ENCODE measurements at places on chromosomes 13 and 19.

- DNase-seq: peak; percentile 40
- peak overlapping the region; percentile 25 for H3K4me3 ChIP-seq
- H3K36me3 ChIP-seq: no peaks in the 10 kb centered on the region
- no peaks in the 10 kb centered on the region for H3K4me1 ChIP-seq
Observed at GRCh38 chr13:45194081-45194939, 6.5 kb downstream of the KCTD4 start.

GRCh38 chr13:109804654-109805053, 18.3 kb upstream of the IRS2 start:
- H3K4me3 ChIP-seq: no peak overlapping the region
- DNase-seq: no peak
- no peaks in the 10 kb centered on the region for H3K27me3 ChIP-seq
- no peaks in the 10 kb centered on the region for H3K4me1 ChIP-seq

- no peaks in the 10 kb centered on the region for H3K4me1 ChIP-seq
- no peaks in the 10 kb centered on the region for H3K36me3 ChIP-seq
- no peak for DNase-seq
- H3K4me3 ChIP-seq: no peak overlapping the region
- H3K27me3 ChIP-seq: peaks cover 7% of the 10 kb centered on the region
- H3K27ac ChIP-seq: no peak overlapping the region
Observed at GRCh38 chr19:44521370-44521769, 8.1 kb downstream of the CEACAM20 start.

DNA sequence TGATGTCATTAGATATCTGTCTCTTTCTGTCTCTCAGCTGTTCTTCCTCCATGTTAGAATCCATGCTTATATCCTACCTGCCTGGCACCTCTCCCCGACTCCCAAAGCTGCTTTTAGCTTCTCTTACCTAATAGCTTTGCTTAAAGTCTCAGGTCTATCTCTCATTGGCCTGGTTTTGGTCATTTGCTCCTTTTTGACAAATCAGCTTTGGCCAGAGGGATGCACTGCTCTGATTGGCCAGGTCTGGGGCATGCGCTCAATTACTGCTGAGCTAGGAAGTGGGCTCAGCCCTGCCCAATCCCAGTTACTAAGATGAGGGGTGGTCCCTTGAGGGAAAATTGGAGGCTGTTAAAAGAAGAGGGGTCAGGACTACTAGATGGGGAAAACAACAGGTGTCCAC, 11.5 kb upstream of the CLASRP start:
- no peak for DNase-seq
- no peaks in the 10 kb centered on the region for H3K4me1 ChIP-seq
- no peaks in the 10 kb centered on the region for H3K36me3 ChIP-seq
- no peaks in the 10 kb centered on the region for H3K27me3 ChIP-seq

DNA sequence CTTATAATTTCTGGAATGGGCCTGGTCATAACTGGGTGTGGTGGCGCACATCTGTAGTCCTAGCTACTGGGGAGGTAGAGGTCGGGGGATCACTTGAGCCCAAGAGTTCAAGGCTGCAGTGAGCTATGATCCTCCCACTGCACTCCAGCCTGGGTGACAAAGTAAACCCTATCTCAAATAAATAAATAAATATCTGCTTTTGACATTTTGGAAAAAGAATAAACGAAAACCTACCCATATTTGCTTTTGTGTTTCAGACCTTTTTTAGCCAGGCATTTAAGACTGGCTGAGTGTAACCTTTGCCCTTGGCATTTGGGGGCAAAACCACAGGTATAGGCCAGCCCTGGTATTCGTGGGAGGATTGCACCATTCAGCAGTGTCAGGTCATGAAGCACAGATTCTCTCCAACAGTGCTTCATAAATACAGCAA, 14.8 kb upstream of the RCBTB2 start:
- H3K27me3 ChIP-seq: no peaks in the 10 kb centered on the region
- no peak overlapping the region for H3K4me3 ChIP-seq
- H3K36me3 ChIP-seq: no peaks in the 10 kb centered on the region
- DNase-seq: no peak

DNA sequence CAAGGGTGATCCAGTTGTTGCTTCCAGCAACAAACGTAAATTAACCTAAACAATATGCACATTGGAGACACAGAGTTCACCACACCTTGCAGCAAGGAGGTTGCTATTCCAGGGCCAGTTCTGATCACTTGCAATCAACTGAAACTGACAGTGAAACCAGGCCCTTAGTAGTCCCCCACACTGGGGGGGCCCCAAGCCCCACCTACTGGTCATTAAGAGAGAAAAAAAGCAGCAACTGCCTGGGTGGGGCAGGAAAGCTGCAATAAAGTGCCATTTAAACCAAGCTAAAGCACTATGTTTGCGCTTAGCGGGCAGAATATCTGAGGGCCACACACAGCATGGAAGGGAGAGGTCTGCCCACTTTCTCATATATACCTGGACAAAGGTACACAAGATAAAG, 51.5 kb downstream of the ATP7B start:
- no peak for DNase-seq
- no peaks in the 10 kb centered on the region for H3K4me1 ChIP-seq
- no peak overlapping the region for H3K4me3 ChIP-seq
- H3K27me3 ChIP-seq: no peaks in the 10 kb centered on the region
- no peaks in the 10 kb centered on the region for H3K36me3 ChIP-seq

GRCh38 chr13:100350601-100351000, 238.0 kb downstream of the GGACT start:
- no peaks in the 10 kb centered on the region for H3K36me3 ChIP-seq
- H3K27me3 ChIP-seq: no peaks in the 10 kb centered on the region
- no peak overlapping the region for H3K4me3 ChIP-seq

DNA sequence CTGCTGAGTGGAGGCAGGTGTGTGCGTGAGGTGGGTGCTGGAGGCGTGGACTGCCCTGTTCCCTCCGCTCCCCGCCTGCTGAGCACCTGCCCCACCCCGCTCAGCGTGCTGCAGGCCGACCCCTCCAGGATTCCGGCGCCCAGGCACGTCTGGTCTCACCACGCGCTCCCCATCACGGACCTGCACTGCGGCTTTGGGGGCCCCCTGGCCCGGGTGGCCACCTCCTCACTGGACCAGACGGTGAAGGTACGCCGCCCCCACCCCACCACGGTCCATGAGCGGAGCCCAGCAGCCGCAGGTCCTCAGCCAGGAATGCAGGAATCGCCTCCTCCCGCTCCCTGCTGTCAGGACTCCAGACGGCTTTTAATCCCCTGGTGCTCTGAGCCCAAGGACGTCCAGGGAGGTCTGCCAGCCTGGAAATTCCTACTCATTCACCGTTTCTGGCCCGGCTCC, 6.0 kb downstream of the WDR18 start:
- H3K4me3 ChIP-seq: no peak overlapping the region
- H3K27me3 ChIP-seq: no peaks in the 10 kb centered on the region
- no peaks in the 10 kb centered on the region for H3K36me3 ChIP-seq

- H3K4me3 ChIP-seq: peak overlapping the region; percentile 10
- no peaks in the 10 kb centered on the region for H3K4me1 ChIP-seq
- no peaks in the 10 kb centered on the region for H3K27me3 ChIP-seq
- H3K27ac ChIP-seq: no peak overlapping the region
Observed at GRCh38 chr13:110628477-110628793, 13.1 kb downstream of the NAXD start.

GRCh38 chr13:48808683-48809082, 155.0 kb downstream of the CYSLTR2 start:
- H3K36me3 ChIP-seq: no peaks in the 10 kb centered on the region
- DNase-seq: no peak
- no peaks in the 10 kb centered on the region for H3K27me3 ChIP-seq
- H3K4me1 ChIP-seq: no peaks in the 10 kb centered on the region
- no peak overlapping the region for H3K4me3 ChIP-seq
- no peak overlapping the region for H3K27ac ChIP-seq

DNA sequence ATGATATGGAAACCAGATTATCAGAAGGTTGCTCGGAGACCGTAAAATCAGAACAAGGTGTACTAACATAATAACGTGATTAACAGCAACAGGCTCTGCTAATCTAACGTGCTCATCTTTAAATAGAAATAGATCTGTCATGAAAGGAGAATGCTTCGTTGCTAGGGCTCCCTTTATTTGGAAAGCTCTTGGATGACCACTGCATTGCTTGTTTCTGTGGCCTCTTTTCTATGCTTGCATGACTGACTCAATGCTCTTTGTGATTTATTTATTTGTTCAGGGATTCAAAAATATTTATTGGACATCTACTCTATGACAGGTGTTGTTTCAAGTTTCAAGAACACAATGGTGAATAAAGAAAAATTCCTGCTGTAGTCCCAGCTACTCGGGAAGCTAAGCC, 22.3 kb upstream of the ZDHHC20 start:
- H3K27me3 ChIP-seq: no peaks in the 10 kb centered on the region
- no peak overlapping the region for H3K4me3 ChIP-seq
- DNase-seq: no peak
- H3K4me1 ChIP-seq: no peaks in the 10 kb centered on the region
- H3K36me3 ChIP-seq: no peaks in the 10 kb centered on the region

- DNase-seq: no peak
- H3K4me3 ChIP-seq: no peak overlapping the region
- H3K4me1 ChIP-seq: no peaks in the 10 kb centered on the region
- no peaks in the 10 kb centered on the region for H3K36me3 ChIP-seq
- H3K27ac ChIP-seq: no peak overlapping the region
Observed at GRCh38 chr19:998064-998463, 2.2 kb upstream of the GRIN3B start.

DNA sequence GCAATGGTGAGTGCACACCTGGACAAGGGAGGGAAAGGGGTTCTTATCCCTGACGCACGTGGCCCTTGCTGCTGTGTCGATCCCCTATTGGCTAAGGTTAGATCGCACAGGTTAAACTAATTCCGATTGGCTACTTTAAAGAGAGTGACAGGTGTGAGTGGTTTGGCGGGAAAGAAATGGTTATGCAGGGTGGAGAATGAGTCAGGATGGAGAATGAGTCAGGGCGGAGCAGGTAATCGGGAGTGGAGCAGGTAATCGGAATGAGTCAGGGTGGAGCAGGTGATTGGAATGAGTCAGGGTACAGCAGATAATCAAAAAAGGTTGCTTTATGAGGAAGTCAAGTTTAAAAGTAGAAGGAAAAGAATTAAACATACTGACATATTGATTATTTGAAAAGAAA, 24.4 kb upstream of the SIAH3 start:
- no peaks in the 10 kb centered on the region for H3K4me1 ChIP-seq
- H3K27me3 ChIP-seq: no peaks in the 10 kb centered on the region
- H3K27ac ChIP-seq: no peak overlapping the region
- H3K4me3 ChIP-seq: no peak overlapping the region
- no peaks in the 10 kb centered on the region for H3K36me3 ChIP-seq
- no peak for DNase-seq

DNA sequence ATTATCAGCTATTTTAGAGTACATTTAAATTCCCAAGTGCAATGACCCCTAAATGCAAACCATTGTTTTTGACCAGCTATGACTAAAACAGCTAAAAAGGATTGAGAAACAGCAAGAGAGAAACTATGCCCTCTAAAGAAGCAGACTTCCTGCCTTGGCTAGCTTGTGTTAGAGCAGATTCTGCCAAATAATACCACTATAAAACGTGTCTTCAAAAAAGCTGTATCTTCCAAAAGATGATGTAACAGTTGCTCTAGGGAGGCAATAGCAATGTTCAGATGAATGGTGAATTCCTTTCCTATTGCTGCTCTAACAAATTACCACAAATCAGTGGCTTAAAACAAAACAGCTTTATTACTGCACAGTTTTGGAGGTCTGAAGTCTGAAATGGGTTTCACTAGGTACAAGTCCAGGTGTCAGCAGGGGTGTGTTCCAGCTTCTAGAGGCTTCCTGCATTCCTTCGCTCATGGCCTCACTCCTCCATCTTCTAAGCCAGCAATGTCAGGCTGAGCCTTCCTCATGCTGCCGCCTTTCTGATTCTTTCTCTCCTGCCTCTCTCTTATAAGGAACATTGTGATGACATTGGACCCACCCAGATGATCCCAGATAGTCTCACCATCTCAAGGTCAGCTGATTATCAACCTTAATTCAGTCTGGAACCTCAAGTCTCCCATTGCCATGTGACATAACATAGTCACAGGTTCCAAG, 84.5 kb downstream of the LRRC63 start:
- peak overlapping the region; percentile 63 for H3K27ac ChIP-seq
- H3K4me1 ChIP-seq: no peaks in the 10 kb centered on the region
- no peaks in the 10 kb centered on the region for H3K27me3 ChIP-seq

GRCh38 chr13:43023289-43023963, at the start of gene DNAJC15:
Gene DNAJC15 (plus strand): TSS chr13:43023586. CDS start chr13:43023627, 41 bp downstream.
- no peaks in the 10 kb centered on the region for H3K4me1 ChIP-seq
- no peaks in the 10 kb centered on the region for H3K27me3 ChIP-seq
- no peaks in the 10 kb centered on the region for H3K36me3 ChIP-seq
- H3K27ac ChIP-seq: peak within 1 kb of the TSS; percentile 87
- peak within 1 kb of the TSS; percentile 76 for H3K4me3 ChIP-seq

DNA sequence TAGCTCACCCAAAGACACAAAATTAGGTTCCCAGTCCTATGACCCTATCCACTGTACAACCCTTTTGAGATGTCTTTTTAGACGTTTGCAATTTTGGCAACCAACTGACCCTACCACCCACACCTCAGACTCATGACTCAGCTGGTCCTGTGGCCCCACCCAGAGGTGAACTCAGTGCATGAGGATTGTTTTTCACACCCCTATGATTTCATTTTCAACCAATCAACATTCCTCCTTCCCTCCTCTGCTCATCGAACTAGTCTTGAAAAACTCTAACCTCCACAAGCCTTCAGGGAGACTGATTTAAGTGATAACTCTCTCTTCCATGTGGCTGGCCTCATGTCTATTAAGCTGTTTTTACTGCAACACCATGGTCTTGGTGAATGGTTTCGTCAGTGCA, 350.7 kb downstream of the UQCRFS1 start:
- no peaks in the 10 kb centered on the region for H3K4me1 ChIP-seq
- H3K27me3 ChIP-seq: no peaks in the 10 kb centered on the region
- no peak overlapping the region for H3K27ac ChIP-seq
- no peak overlapping the region for H3K4me3 ChIP-seq
- no peaks in the 10 kb centered on the region for H3K36me3 ChIP-seq

- peak overlapping the region; percentile 86 for H3K27ac ChIP-seq
- H3K36me3 ChIP-seq: no peaks in the 10 kb centered on the region
- peaks cover 16% of the 10 kb centered on the region for H3K4me1 ChIP-seq
- H3K4me3 ChIP-seq: no peak overlapping the region
Observed at GRCh38 chr13:30340331-30341250, 33.2 kb upstream of the KATNAL1 start.

DNA sequence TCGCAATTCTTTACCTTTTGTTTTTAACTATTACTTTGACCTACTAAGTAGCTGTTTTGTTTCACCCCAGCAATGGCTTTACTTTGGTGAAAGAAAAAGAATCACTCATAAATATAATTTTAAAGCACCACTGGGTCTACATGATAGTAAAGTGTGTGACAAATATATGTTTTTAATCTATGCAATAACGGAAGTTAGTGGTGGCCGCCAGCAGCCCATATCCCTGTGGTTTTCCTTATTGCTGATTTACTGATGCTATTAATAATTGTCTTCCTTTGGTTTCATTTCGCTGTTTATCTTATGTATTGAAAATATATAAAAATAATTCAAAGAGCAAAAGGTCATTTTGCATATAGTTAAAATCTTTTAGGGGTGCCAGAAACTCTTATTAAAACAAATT, 491.3 kb downstream of the DIAPH3 start:
- no peaks in the 10 kb centered on the region for H3K27me3 ChIP-seq
- H3K4me1 ChIP-seq: no peaks in the 10 kb centered on the region
- H3K36me3 ChIP-seq: no peaks in the 10 kb centered on the region
- H3K27ac ChIP-seq: no peak overlapping the region
- no peak for DNase-seq
